Stimulated activated CD8-positive, alpha-beta memory T cell treated with anti-CD3 and anti-CD28 coated beads, Interleukin-12 subunit alpha, Interleukin-12 subunit beta, amount 100 ng/mL, for 1 hour (primary cell): ENCODE measurements at places on chromosomes 11 and 22.

GRCh38 chr22:32327066-32327465, 30.6 kb upstream of the RFPL3 start:
- no peak for DNase-seq

DNA sequence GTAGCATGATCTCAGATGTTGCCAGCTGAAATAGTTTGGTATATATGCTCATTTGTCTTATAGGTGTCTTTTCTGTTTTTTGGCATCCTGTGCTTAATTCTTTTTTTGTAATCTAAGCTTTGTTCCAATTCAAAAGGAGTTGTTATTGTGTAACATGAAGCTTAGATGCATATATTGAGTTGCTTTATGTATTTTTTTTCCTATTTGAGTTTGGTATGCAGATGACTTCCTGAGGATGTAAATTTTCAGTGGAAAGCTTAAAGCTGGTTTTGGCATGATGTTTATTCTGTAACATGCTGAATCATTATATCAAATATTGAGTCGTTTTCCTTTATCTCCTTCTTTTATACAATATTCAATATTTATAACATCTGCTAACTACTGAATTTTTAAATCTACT, 69.4 kb downstream of the DDX10 start:
- no peak for DNase-seq

DNA sequence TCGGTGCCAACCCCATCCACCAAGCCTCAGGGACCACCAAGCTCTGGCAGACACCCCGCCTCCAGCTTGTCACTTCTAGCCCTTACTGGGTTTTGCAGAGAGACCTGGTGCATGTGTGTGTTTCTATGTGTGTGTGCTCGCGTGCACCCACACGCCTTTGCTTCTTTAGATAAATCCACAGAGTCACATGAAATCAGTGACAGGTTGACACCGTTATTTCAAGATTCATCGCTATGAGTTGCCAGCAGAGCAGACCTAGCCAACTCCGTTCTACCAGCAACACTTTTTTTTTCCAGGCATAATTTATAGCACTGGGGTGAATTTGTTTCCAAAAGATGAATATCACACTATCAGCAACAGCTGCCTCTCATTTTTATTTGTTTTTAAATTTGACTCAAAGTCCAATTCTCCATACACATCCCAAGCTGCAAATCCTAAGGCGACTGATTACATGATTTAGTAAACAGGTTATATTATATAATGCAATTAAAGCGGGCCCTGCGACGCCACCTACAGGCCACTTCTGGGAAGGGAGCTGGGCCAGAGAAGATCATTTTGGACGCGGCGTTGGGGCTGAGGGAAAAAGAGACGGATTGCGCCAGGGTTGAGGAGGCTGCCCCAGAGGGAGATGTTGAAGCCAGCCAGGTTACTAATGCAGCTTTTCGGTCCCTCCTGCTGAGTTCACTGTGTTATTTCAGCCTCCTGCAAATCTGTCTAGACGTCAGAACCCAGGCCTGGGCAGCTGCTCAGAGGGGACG, 150.5 kb downstream of the FEZ1 start:
- peak; percentile 7 for DNase-seq

DNA sequence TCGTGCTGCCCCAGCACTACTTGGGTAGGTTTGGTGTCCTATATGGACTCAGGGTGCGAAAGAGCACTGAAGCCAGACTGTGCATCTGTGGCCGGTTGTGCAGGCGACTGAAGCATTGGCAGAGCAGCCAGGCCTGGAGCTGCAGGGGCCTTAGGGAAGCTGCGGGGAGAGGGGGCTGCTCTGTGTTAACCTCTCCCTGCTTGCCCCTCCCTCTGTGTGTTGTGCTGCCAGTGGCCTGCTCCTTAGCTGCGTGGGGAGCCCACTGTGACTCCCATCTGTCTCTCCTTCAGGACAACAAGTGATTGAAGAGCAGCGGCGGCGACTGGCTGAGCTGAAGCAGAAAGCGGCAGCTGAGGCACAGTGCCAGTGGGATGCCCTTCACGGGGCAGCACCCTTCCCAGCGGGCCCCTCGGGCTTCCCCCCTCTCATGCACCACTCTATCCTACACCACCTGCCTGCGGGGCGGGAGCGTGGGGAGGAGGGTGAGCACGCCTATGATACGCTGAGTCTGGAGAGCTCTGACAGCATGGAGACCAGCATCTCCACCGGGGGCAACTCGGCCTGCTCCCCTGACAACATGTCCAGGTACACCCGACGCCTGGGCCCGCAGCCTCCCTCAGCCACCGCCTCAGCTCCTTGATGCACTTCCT, 34.3 kb downstream of the TREH start:
- DNase-seq = no peak

- DNase-seq = no peak
These were observed 4.3 kb upstream of the PATZ1 start for GRCh38 chr22:31350410-31350863.

GRCh38 chr22:32233091-32233490, 22.1 kb downstream of the SLC5A4 start:
- no peak for DNase-seq

GRCh38 chr11:76918941-76919386, 58.2 kb downstream of the ACER3 start:
- DNase-seq = no peak

DNA sequence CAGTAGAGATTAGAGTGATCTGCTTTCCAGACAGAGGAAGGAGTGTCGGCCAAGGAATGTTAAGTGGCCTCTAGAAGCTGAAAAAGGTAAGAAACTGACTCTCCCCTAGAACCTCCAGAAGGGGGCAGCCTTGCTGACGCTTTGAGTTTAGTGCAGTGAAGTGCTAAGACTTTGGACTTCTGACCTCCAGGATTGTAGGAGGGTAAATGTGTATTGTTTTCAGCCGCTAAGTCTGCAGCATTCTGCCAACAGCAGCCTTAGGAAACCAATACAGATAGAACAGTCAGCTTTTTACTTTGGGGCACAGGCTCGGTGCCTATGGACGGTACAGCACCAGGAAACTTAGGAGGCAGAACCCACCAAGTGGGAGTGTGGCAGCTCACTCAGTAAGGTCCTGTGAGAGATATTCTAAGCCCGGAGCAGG, 3.6 kb upstream of the TBC1D22A start:
- peak; percentile 47 for DNase-seq

- no peak for DNase-seq
These were observed 113.5 kb downstream of the NTM start for GRCh38 chr11:131483877-131484276.

- DNase-seq = no peak
These were observed 3.6 kb upstream of the CCND1 start for GRCh38 chr11:69637198-69637940.

GRCh38 chr11:60932605-60933356, 8.5 kb downstream of the TMEM132A start:
- DNase-seq = no peak

- no peak for DNase-seq
These were observed 2.3 kb upstream of the MALAT1 start for GRCh38 chr11:65496304-65497140.

DNA sequence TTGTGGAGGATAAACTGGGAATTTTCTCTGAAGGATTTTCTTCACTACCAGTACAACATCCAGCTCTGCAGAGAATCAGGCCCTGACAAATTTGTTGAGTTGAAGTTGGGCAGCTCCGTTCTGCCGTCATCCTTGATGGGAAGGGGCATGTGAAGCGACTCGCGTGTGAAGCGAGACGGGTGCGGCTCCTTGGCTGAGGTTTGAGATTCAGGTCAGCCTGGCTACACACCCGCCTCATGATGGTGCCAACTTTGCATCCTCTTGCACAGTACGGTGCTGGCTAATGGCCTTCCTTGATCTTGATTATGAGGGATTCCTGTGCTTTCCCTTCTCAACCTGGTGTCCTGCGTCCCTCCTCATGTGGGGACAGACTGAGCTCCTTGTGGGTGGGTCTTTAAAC, 19.7 kb upstream of the CDC42EP2 start:
- no peak for DNase-seq

GRCh38 chr22:23263651-23264555, 83.6 kb downstream of the BCR start:
- peak; percentile 32 for DNase-seq

DNA sequence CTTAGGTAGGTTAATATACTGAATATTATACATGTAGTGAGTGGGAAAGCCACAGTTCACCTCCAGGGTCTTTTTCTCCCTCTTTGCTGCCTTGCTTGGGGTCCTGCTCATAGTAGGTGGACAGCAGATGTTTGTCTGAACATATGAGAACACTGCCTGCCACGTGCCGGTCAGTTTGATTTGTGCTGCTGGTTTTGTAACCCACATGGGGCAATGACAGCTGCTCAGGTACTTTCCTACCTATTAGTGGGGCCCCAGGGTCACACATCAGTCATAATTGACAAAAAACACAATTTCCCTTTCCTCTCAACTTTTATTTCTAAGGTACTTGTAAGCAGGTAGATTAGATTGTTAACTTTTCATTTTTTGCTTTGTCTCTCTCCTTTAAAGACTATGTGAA, 43.8 kb downstream of the BMAL1 start:
- no peak for DNase-seq

DNA sequence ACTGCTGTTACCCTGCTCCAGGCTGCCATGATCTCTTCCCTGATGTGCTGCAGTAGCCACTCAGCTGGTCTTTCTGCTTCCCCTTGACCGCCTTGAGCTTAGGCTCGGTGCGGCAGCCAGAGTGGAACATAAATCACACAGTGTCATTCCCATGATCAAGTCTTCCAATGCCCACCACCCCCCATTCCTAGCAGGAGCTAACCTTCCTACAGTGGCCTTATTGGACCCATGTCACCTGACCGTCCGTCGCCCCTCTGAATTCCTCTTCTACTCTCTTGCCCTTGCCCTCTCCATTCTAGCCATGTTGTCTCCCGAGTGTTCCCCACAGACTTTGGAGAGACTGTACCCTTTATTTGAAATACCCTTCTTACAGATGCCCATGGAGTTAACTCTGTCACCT, 43.4 kb downstream of the OTOG start:
- DNase-seq = no peak

DNA sequence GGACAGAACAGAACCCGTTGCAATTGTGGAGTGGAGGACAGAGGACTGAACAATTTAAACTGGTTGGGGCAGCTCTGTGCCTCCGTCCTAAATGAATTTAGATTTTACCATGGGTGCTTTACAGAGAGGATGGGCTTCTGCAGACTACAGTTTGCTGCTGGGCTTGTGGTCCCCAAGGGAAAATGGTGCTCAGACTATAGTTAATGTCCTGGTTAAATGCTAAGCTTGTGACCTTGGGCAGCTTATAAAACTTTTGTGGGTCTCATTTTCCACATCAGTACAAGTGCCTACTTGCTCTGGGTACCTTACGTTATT, 355.2 kb upstream of the NARS2 start:
- DNase-seq = no peak

DNA sequence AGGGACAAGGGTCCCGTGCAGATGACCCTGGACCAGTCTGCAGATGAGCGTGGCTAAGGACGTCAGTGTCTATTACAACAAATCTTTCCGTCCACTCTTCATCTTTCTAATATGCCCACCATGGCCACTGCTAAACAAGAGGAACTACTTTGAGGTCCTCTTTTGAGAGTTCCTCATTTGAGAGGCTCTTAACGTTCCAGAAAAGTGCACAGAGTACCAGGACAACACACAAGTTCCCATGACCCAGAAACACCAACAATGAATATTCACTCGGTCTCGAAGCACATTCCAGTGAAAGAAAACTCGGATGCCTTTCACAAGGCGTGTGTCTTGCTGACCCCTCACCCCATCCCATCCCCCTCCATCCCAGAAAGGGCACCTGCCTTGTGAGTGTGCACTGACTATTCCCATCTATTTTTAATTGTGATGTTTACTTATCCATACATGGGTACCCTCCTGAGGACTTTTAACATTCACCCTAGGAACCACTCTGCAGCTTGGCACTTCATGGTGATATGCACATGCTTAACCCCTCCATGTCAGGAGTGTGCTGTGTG, 157.0 kb downstream of the SHANK2 start:
- DNase-seq = no peak

DNA sequence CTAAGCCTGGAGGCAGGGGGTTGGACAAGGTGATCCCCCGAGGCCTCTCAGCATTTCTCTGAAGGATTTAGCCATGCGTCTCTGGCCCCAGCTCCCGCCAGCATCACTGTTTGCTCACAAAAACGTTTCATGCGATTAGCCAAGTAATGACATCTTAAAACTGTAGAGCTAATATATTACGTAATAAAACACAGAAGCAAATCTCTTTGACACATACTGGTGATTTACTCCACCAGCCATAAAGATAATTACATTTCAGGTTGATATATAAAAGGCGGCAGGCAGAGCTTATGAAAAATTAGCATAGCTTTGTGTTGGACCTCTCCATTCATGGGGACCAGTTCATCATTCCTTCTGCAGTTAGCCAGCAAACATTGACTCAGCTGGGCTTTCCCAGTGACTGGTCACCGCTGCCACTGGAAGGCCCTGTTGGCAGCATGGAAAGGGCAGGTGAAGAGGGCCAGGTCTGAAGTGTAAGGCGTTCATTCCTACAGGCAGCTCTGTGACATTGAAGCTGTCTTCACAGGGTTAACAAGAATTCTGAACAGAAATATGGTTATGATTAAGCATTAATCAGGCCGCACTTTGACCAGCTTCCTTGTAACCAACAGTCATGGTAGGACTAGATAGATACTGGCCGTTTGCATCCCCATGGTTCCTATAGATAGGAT, 150.3 kb downstream of the NECTIN1 start:
- DNase-seq = no peak

GRCh38 chr22:50176850-50177536, 6.5 kb downstream of the PANX2 start:
- DNase-seq = no peak

DNA sequence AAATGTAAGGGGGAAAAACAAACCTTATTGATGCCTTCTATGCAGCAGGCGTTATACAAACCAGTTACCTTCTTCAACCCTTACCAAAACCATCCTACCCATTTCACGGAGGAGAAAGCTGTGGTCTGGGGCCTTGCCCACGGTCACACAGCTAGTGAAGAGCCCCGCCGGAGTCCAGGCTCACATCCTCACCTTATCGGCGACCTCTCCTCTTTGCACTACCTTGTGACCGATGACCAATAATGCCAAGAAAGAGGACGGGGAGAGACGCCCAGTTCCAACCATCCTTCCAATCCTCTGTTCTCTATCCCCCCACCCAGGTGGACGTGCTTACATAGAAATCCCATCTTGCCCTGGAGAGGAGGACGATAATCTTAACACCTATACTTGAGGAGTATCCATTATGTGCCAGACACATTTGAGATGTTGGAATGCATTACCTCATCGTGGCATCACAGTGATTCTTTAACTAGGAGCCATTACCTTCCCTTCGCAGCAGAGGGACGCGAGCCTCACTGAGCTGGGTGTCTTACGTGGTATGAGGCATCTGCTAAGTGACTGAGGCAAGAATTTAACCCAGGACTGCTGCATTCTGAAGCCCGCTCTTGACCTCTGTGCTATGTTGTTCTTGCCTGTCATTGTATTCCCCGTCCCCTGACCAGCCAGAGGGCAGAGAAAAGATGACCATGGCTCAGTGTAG, 253.7 kb upstream of the B3GAT1 start:
- no peak for DNase-seq
